ENCODE measurements at places on chromosomes 1 and 21.

DNA sequence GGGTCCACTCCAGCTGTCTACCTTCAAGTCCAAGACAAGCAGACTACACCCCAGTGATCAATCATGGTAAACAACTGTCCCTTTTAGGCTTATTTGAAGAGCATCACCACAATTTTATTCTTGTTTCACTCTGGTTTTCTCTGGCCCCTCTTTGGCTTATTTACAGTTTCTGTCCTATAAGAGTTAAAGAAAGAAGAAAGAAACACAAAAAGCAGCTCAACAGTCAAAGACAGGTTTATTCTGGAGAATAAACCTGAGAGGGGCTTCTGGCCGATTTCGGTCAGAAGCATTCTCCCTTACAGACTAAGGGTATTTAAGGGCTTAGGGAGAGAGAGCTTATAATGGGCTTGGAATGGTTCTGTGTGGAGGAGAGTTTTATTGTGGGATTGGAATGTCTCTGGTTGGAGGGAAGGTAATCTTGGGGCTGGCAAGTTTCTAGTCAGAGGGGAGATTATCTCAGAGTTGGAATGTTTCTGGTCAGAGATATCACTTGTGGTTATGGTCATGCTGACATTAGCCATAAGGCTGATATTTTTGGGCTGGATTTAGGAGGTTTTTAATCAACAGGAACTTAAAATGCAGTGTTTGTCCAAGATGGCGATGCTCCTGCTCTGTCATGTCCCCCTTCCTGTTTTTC, 161.0 kb downstream of the URB2 start:
- no peak for DNase-seq

- DNase-seq, result peak; percentile 18
These were observed 59.2 kb downstream of the ABCA4 start for GRCh38 chr1:94061513-94062443.

GRCh38 chr1:169143346-169143745, 36.9 kb downstream of the ATP1B1 start:
- no peak for DNase-seq

DNA sequence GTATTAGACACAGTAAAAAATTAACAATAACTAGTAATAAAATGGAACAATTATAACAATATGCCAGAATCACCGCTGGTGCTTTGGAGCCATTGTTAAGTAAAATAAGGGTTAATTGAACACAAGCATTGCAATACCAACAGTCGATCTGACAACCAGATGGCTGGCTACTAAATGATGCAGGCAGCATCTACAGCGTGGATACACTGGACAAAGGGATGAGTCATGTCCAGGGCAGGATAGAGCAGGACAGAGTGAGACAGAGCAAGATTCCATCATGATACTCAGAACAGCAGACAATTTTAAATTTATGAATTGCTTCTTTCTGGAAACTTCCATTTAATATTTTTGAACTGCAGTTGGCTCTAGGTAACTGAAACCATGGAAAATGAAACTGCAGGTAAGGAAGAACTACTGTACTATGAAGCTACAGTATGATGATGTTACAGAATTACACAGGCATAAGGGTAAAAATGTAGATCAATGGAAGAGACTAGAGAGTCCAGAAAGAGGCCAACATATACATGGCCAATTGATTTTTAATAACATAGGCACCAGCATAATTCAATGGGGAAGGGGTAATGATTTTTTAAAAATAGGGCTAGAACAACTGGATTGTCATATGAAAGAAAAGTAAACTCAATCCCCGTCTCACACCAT, 168.7 kb downstream of the RRAGC start:
- DNase-seq, result no peak
